Prostate gland (tissue), 2 donors: ENCODE measurements at places on chromosomes 13 and 19. TPM values are rescaled to one million over a fixed set of nuclear protein-coding genes. Genes with fewer than 3 reads are reported as not detected.

DNA sequence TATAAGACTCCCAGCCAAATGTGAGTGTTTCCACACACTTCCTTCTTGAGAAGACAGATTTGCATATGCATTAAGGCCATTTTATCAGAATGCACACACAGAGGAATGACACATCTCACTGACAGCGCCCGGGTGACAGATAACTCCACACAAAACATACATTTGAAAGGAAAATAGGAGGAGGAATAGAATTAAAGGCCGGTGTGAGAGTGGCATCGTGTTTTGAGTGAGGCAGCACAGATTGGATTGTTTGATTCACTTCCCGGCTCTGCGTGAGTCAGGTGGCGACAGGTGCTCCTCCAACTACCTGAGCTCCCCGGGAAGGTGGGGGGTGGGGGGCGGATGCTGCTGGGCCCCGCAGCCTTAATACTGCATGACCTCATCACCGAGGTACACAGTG is 429.0 kb downstream of the TSHZ3 start:
- no peak for DNase-seq

DNA sequence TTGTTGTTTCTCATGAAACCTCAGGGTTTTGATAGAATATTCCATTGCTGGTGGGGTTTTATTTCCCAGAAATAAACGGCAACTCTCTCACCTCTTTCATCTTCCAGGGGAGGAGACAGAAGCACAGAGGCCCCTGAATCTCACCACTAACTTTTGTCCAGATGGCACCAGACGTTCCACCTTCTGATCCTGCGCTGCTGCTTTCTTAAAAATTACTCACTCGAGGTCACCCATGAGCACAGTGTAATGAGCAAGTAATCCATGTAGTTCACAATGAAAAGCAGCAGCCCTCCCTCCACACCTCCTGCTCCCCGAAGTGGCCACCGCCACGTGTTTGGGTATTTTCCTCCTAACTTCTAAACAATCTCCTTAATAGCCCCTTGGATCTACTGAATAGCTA is 51.3 kb downstream of the TEX29 start:
- no peak for DNase-seq

- peak; percentile 37 for DNase-seq
Observed at GRCh38 chr19:20321139-20321763, 154.2 kb downstream of the ZNF486 start.

The LRG1 gene
- total RNA-seq = 3.6 TPM

The ZNF568 gene
- 14.1 TPM for total RNA-seq

The ZNF224 gene
- total RNA-seq = 15.7 TPM
